Hippocampal formation (tissue), 2 donors: ENCODE measurements at places on chromosomes 3 and 15.

- DNase-seq = no peak
Measured at GRCh38 chr3:37741644-37742043, 120.0 kb upstream of the CTDSPL start.

DNA sequence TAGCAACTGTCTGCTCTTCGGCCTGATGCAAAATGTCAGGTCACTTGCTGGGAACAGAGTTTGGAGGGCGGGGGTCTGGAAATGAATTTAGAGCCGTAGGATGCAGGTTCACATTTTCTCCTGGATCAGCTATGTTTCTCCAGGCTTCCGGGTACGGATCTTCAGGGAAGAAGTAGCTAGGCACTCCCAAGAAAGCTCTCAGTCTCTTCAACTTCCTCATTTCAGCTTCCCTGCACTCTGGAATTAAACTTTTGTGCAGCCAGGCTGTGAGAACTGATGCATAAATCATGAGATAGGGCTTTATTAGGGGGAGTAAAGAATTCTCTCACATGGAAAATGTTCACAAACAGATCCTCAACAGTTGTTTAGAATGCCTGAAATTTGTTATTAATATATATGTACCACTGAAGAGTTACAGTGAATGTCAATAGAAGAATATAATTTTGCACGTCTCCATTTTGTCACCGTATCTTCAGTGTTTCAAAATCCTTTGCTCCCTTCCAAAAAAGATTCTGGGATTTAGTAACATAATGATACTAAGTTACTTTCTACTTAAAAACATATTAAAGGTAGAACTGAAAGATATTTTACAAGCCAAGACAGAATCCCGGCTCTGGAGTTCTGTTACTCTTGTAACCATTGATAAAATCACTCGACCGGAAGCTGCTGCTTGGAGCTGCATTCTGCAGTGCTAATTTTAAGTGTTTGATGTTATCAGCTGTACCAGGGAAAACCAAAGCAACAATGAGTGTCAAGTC is 178.5 kb upstream of the P2RY1 start:
- no peak for DNase-seq

GRCh38 chr3:16358336-16358735 is 93.3 kb downstream of the OXNAD1 start:
- DNase-seq = no peak

DNA sequence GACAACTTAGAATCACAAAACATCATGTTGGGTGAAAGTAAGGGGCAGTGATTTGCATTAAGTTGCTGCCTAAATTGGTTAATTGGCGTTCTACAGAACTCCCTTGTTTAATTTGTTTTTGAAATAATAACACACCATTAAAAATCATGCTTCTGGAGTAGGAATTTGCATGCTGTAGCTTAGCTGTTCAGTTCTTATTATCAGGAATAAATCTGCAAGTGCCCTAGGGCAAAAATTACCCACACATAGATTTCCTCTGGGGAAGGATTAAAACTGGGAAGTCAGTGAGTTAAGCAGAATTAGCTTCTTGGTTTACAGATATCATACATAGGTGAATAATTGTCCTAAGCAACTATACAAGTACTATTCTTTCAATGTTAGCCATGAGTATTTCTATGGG is 381.6 kb upstream of the NAALADL2 start:
- DNase-seq = no peak

DNA sequence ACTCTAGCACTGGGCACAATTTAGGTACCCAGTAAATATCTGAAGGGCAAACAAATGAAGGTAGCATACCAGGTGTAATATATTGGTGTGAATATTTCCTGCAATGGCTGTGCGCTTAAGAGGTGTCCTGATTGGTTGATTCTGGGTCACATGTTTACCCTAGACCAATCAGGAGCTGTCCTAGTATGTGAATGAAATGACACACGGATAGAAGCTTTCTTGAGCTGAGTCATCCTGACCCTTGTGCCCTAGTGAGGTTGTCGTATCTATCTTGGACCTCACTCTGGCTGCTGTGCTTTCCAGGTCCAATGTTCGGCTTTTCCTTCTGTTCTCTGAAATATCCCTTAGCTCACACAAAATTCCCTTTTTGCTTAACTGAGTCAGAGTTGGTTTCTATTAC is 58.1 kb upstream of the FOXP1 start:
- no peak for DNase-seq

GRCh38 chr3:3587647-3587972 is 211.6 kb upstream of the LRRN1 start:
- no peak for DNase-seq

DNA sequence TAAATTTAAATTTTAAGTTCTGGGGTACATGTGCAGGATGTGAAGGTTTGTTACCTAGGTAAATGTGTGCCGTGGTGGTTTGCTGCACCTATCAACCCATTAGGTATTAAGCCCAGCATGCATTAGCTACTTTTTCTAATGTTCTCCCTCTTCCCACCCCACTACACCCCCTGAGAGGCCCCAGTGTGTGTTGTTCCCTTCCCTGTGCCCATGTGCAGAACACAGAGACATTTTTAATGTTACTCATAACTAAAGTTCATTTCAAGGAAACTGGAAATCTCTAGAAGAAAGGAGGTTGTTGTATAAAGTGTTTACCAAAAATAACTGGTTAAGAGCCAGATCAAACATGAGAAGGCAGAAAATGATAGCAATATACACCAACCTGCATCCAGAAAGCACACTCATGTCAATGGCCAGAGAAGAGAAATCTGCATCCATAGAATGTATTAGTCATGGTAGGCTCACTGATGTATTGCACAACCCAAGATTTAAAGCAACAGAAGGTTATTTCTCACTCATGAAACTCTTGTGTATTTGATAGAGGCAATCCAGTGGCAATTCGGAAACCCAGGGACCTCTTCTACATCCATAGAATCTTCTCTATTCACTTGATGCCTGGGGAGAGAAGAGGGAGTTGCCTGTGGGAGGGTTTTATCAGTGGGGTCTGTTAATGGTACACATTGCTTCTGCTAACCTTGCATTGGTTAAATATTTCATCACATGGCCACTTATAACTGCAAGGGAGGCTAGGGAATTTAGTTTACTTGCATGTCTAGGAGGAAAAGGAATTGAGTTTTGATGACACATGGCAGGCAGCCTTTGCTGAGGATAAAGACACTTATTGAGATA is 321.9 kb upstream of the RASGRP1 start:
- no peak for DNase-seq

- DNase-seq = no peak
Measured at GRCh38 chr15:78666010-78666409, 25.0 kb upstream of the CHRNB4 start.

DNA sequence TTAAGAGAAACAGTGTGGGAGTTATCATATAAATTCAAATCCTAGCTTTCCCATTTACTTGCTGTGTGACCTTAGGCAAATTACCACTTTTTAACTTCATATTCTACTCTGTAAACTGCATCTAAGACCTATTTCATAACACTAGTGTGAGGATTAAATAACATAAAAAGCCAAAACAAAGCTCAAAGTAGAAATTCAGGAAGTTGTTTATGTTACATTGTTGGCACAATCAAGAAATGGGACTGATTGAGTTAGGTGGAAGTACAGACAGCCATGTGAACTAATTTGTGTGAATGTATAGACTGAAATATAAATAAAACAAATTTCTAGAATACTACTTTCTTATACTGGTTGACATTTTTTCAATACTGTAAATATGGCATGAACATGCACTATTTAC is 131.7 kb downstream of the STAG1 start:
- DNase-seq = no peak

DNA sequence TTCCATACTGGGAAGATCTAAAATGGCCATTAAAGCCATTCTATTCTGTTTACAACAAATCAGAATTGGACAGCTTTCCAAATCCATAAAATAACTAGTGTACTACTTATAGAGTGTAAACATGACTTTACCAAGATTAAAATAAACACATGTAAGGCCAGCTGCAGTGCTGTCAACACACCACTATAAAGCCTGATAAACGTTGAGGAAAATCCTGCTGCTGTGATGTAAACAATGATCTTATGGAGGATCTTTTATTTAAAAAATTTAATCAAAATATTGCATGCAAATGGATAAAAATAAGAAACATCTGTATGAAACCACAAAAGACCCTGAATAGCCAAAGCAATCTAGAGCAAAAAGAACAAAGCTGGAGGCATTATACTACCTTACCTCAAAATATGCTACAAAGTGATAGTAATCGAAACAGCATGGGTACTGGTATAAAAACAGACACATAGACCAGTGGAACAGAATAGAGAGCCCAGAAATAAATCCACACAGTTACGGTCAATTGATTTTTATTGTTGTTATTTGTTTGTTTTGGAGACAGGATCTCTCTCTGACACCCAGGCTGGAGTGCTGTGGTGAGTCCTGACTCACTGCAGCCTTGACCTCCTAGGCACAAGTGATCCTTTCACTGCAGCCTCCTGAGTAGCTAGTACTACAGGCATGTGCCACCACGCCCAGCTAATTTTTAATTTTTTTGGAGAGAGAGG is 428.8 kb upstream of the C2CD4B start:
- DNase-seq = no peak

- DNase-seq = no peak
Measured at GRCh38 chr3:97510795-97511194, 253.8 kb upstream of the ARL6 start.

DNA sequence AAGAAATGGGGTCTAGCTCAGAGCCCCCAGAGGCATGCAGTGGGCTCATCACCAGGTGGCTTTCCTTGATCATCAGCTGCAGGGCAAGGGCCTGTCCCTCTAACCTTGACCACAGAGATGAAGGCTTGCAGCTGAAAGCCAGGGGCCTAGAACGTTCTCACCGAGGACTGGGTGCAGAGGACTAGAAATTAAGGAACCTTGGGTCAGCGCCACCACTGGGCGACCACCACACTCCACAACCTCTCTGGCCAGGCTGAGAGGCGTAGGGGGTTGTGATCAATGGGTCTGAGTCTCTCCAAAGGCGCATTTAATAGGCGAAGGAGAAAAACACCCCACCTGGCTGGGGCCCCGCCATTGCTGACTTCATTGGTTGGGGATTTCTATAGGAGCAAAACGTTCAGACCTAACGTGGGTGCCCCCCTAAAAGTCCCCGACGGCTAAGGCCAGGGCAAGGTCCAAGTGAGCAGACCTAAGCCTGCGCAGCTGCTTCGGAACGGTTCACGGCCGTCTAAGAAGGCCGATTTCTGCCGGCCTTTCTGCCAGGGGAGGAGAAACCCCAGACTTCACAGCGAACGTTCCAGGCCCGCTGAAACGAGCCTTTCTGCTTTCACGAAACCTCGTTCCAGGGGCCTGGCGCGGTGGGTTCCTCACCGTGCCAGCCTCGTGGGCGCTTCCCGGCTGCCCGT is 915 bp downstream of the BCL2L10 start:
- DNase-seq = no peak

DNA sequence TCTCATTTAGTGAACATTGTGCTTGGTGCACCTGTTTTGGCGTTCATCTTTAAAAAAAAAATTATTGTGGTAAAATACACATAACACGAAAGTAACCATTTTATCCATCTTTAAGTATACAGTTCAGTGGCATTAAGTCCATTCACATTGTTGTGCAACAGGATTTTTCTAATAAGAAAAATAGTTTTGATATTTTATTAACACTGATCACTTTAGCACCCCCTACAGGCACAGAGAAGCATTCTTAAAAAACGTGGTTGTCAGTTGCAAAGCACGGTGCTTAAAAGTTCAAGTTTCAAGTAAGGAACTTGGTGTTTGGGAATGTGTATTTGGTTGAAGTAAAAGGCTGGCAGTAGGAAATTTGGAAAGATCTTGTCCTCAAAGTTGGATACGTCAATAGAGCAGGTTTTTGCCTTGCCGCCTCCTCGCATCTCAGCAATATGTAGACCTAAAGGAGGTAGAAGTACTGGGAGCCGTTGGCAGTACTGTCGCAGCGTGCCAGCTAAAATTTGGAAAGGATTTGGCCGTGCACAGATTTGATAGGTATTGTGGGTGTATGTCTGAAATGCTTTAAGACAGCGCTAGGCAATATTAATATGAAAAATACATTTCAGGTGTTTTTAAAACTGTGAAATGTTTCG is 110.4 kb downstream of the LRRC28 start:
- DNase-seq = no peak

- DNase-seq = no peak
Measured at GRCh38 chr3:194120789-194121770, 14.9 kb upstream of the HES1 start.

DNA sequence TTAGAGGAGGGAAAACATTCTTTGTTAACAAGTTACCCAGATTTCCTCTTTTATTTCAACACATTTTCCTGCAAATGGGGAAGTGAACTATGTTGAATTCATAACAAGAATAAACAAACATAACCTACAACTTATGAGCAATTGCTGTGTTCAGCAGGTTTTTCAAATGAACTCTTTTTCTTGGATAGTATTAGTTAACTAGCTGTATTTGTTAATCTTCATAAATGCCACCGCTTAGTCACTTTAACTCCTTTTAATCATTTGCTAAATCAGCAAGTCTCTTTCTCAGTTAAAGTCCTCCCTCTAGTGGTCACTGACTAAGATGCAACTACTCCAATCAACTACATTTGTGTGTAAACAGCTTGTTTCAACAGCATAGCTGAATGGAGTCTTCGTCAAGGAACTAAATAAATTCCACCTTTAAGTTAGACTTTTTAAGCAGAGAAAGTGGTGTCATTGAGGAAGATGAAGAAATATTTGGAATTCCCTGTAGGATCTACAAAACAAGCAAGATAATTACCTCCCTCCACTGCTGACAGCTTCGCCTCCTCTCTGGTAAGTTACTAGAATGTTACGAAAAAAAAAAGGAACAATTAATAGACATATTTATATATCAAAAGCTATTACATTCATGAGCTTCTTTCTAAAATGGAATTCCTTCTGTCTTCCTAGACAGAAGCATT is 1122.0 kb downstream of the ROBO1 start:
- DNase-seq = peak; percentile 85

DNA sequence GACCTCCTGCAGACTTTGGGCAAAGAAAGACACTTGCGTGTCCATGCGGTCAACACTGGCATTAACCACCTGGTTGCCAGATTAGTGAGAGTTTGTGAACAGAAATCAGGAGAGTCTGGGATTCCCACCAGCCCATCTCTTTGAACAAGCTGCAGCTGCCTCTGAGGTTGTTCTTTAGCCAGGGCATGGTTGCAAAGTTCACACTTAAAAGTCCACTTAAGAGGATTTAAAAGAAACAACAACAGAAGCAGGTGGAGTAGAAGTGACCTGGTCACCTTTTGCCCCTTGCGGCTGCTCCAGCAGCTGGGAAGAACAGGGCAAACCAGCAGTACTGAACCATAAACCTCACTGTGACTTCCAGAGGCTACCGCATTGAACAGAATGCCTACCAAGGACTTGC is 97.3 kb downstream of the FOXB1 start:
- DNase-seq = no peak

- no peak for DNase-seq
Measured at GRCh38 chr3:11555881-11556633, 87.7 kb downstream of the VGLL4 start.

DNA sequence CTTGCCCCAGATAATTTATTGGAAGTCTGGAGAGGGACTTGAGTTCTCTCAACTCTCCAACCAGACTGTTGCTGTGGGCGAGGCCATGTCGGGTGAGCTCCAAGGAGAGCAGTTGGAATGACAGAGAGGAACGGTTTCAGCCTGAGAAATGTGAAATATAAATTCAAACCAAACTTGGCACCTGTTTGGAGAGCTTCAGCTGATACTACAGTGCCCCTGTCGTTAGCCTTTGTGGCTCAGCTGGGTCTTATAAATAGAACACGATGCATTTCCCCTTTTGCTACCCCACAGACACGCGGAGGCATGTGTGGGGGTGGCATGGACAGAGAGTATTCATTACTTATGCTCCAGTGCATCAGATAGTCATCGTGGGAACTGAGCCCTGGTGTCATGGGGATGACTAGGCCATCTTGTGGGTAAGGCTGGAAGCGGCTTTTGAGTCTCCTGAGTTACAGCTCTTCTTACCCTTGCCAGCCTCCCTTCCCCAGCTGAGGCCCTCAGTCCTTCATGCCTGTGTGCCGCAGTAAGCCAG is 15.6 kb downstream of the SMAD3 start:
- DNase-seq = peak; percentile 46

GRCh38 chr15:85615930-85616329 is 178.8 kb downstream of the KLHL25 start:
- no peak for DNase-seq
